ENCODE measurements at places on chromosomes 7 and 10.

GRCh38 chr7:106257752-106258151 is 27.0 kb downstream of the NAMPT start:
- no peak for DNase-seq

DNA sequence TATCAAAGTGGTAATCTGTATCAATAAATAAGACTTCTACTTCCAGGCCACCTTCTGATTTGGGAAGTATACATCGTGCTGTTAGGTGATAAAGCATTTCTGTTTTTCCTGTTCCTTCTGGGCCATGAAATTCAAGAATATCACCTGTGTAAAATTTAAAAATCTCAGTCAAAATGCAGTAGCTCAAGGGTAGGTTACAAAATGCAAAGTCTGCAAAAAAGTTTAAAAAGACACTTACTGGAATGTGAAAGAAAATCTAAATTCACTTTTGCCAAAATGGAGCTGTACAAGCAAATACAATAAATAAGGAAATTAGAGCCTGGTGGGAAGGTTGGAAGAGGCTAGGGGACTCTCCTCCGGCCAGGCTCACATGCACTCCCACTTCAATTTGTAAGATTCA is 26.7 kb downstream of the XRCC2 start:
- no peak for DNase-seq

DNA sequence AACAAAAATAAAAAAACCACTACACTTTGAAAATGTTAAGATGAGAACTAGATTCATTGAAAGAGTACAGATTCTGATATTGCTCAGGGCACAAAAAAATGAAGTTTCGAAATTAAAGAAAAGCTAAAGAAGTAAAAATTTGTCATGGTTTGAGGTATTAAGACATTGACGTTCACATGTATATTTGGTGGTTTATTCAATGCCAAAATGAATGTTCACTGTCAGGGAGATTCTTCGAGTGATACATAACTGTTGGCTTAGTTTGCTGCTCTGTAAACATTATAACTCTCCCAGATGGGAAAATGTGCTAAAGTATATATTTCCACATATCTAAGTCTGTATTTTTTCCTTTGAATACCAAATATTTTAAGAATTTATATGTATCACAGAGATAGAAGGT is 345.0 kb downstream of the SEMA3D start:
- no peak for DNase-seq

GRCh38 chr7:28986765-28987110 is 28.6 kb upstream of the TRIL start:
- no peak for DNase-seq
